Activated naive CD4-positive, alpha-beta T cell treated with anti-CD3 and anti-CD28 coated beads, Interleukin-2, amount 10 ng/mL, durations not matched to agents 7 days and 5 days (primary cell): ENCODE measurements at places on chromosomes 16 and 17.
A peak's percentile ranks its signal among the peaks of the same experiment; 100 is the strongest.

DNA sequence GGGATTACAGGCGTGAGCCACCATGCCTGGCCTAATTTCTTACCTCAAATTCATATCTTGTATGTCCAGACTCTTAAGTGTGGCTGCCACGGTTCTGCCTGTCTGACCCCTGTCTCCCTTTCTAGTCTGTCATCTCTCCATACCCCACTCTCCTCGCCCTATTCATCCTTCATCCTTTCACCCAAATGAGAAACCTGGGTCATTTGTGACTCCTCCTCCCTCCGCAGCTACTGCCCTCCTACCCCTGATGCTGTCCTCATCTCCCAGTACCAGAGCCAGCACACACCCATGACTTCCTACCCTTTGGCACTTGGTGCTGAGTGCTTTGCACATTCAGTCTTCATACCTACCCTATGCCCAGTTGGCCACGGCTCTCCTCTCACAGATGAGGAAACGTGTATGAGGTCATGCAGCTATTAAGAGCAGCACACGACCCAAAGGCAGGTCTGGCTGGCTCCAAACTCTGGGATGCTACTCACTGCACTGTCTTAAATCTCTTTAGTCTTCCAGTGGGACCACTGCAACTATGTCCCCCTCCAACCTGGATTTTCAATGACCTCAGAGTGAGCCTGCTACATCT, 1.6 kb downstream of the SPATA32 start:
- DNase-seq: no peak

GRCh38 chr17:337866-338265, 14.7 kb downstream of the RPH3AL start:
- DNase-seq: no peak

DNA sequence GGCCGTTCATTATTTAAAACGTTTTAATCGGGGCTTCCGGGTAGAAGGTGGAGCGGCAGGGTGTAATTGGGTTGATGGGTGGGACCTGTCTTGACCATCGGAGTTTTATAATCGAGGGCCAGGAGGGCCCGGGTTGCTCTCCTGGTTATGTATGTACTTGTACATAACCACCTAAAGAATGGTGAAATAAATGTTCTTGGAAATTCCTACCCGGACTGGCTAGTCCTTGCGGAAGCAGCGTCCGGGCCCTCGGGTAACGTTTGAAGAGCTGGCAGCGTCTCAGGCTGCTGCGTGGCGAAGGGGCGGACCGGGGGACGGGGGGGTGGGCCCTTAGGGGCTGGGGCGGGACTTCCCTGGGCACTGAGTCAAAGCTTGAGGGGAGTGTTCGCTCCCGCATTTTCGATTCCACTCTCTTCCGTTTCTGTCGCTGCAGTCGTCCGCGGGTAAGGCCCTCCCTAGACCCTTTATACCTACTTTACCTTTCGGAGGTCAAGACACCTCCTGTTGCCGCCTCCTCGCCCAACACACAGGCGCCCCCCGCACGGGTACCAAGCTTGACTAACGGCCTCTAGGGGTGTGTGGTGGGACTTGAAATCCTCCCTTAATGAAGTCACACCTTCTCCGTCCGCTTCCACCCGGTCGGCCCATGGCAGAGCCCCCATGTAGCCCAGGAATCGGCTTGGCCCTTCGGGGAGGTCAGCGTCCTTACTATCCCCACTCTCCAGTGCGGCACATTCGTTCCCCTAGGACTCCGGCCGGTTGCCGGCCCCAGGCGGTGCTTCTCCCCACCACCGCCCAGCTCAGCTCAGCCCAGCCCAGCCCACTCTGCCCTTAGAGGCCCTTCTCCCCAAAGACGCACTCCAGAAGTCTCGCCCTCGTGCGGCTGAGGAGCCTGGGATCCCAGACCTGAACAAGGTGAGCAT, at the start of gene TMEM106A:
TMEM106A (plus strand) TSS at position 396 of the 923 bp plus-strand sequence. CDS start 1,167 bp downstream, outside the sequence.
- DNase-seq: peak; percentile 83

DNA sequence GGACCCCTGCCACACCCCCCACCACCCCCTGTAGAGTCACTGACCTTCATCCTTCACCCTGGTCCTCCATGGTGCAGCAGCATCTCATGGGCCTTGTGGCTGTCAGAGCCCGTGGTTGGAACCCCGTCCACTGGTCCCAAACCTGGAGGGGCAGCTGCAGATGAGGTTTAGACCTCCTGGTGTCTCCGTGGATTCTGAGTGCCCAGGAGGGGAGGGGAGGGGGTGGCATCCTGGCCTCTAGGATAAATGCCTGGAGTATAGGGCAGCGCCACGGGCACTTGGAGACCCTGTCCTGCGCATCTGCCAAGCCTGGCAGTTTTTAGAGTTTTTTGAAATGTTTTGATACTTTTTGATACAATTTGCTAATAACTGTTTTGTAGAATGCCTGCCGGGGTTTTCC, 17.5 kb downstream of the KLHL36 start:
- no peak for DNase-seq

- no peak for DNase-seq
These were observed 8.7 kb upstream of the ETV4 start for GRCh38 chr17:43554857-43555256.

- peak; percentile 65 for DNase-seq
These were observed 67.1 kb downstream of the CLEC18A start for GRCh38 chr16:70018254-70018653.
